ENCODE measurements at places on chromosomes 3 and 15.

- DNase-seq: no peak
Observed at GRCh38 chr15:29870495-29871151, 48.4 kb upstream of the TJP1 start.

DNA sequence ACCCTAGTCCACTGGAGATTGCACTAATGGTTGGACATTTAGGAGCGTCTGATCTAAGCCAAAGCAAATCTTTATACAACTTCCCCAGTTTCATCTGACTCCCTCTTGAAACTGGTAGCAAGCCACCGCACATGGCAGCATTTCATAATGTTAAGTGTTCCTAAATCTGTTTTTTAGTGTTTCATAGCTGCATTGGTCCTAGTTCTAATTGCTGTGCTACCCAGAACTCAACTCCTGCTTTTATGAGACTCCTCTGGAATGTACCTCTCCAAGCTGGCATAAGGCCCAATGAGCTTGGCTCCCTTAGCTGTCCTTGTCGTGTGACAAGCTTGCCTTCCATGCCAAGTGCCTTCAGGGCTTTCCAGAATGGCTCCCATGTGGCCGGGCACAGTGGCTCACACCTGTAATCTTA lies 65.3 kb upstream of the FLNB start:
- no peak for DNase-seq

GRCh38 chr3:23876923-23877322 lies 39.9 kb downstream of the NKIRAS1 start:
- no peak for DNase-seq

DNA sequence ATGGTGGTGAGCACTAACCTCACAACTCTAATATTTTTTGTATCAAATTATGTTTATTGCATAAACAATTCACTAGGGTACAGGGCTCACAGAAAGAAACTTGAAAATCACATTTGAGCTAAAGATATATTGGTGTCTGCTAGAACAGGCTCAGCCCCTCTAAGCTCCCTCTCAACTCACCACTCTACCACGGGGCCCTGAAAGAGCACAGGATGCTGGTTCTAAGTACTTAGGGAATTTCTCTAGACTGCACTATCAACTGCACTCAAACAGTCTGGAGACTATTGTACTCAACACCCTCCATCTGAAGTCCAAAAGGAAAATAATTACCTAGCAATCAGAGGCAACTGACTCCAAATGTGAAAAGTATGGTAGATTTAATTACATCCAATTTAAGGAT lies 98.7 kb upstream of the STRIT1 start:
- DNase-seq: no peak

GRCh38 chr3:126954141-126954842 lies 28.6 kb upstream of the PLXNA1 start:
- no peak for DNase-seq

DNA sequence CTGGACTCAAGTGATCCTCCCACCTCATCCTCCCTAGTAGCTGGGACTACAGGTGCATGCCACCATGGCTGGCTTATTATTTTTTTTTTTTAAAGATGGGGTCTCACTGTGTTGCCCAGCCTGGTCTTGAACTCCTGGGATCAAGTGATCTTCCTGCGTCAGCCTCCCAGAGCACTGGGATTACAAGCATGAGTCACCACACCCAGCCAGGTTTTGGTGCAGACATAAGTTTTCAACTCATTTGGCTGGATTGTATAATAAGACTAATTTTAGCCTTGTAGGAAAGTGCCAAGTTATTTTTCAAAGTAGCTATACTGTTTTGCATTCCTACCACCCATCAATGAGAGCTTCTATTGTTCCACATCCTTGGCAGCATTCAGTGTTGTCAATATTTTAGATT lies 32.1 kb downstream of the BUB1B start:
- no peak for DNase-seq

GRCh38 chr15:59999612-60000112 lies 4.4 kb upstream of the FOXB1 start:
- no peak for DNase-seq

DNA sequence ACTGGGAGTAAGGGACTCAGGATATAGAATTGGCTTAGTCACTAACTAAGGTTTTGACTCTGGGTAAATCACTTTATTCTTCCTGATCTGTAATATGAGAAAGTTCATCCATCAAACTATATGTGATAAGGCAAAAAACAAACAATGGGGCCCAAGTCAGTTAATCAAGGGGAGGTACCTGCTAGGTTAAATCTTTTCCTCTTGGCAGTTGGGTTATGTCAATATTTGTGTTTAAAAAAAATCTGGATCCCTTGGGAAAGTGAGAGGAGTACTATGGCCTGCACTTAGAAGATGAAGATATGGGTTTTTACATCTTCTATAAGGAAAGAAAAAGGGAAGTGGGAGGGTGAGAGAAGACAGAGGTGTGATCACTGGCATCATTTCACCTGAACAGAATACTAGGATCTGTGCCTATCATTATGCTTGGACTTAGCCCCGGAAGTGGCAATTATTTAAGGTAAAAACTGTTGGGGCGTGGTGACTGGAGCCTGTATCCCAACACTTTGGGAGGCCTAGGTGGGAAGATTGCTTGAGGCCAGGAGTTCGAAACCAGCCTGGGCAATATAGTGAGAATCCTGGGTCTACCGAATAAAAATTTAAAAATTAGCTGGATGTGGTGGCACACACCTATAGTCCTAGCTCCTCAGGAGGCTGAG lies 2.8 kb upstream of the SLC28A2 start:
- DNase-seq: no peak

DNA sequence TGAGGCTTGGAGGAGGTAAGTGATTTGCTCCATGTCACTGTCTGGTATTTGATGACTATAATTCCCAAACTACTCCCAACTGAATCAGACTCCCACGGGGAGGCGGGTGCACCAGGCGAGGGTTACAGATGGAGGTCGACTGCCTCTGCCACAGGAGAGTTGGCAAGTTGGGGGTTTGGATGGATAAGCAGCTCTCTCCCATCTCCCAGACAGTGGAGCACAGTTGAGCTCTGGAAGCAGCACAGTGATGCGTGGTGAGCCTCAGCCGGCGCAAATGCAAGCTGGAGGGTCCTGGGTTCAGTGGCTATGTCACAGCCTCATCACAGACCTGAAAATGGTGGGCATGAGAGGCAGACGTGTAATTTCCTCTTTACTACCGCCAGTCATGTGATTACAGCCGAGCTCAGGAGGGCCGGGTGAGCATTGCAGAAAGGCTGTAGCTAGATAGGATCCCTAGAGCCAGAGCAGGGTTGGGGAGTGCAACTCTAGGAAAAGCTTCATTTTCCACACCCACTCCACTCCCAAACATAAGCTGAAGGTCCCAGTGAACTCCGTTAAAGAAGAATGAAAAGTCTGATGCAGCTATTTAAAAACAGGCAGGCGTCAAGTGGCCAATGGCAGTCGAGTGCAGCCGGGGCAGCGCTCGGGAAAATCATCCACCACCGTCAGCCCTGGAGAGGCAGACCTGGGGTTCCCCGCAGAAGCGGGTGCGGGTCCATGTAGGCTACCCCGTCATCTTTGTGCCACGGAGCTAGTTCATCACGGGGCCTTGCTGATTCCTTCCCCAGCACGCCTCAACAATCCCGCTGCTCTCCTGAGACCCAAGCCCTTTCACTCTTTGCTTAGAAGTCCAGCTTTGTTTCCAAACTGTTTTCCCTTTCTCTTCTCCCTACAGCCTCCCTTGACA lies 33.3 kb upstream of the VPS8 start:
- no peak for DNase-seq

DNA sequence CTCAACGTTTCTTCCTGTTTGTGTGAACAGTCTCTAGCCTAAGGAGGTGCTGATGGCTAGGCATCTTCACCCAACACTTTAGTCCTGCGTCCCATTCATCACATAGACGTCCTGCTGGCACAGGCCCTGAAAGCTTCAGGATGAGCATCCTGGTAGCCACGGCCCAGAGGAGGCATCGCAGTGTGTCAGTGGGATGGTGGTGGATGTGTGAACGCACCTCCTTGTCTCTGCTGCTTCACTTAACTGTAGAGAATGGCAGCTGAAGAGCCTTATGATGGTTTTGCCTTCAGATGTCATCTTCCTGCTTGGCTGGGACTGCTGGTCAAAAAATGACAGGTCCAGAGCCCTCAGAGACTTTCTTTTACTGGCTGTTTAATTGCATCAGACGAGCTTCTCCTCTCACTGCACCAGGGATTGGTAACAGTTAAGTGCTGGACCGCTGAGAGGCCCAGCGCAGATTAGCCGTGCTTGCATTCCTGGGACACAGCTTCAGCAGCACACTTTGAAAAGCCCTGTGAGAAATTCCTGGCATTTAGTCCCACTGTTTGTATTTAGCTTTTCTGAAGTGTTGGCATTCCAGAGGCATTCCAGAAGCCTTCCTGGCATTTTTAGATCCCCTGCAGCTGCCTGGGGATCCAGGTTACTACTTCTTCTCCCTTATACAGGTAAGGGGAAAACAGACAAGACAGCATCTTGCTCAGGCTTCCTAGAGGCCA lies 132.4 kb upstream of the PLXNA1 start:
- DNase-seq: peak; percentile 82

GRCh38 chr3:114841515-114841914 lies 305.6 kb downstream of the ZBTB20 start:
- no peak for DNase-seq

GRCh38 chr3:64830681-64831080 lies 142.9 kb upstream of the ADAMTS9 start:
- DNase-seq: no peak

DNA sequence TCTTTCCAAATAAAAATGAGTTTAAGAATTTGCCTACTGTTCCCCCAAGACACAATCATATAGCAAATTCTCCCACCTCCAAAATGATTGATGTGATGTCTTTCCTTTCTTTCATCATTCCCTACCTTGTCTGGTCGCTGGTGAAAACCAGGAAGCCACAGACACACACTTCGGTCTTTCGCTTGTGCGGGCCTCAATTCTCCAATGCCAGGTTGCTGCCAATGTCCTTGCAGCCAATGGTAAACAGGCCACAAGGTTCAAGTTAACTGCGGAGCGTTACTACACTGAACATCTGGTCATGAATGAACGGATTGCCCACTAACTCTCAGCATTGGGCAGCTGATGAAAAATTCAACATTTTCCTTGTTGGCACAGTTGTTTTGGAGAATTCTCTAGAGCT lies 192.2 kb downstream of the FOXP1 start:
- DNase-seq: no peak
